ENCODE measurements at places on chromosomes 1 and 21. TPM values are rescaled to one million over a fixed set of nuclear protein-coding genes. Genes with fewer than 3 reads are reported as not detected.

The IL12RB2 gene
- total RNA-seq = 18.2 TPM

The KIRREL1 gene
- total RNA-seq = not detected

The ETV3L gene
- total RNA-seq = not detected

The SARS1 gene
- total RNA-seq = 106 TPM

The SPRR2E gene
- total RNA-seq = not detected

The SPAG17 gene
- not detected for total RNA-seq

GRCh38 chr1:95504321-95504720, 270.3 kb downstream of the RWDD3 start:
- DNase-seq = no peak
- H3K4me3 ChIP-seq = no peak overlapping the region

DNA sequence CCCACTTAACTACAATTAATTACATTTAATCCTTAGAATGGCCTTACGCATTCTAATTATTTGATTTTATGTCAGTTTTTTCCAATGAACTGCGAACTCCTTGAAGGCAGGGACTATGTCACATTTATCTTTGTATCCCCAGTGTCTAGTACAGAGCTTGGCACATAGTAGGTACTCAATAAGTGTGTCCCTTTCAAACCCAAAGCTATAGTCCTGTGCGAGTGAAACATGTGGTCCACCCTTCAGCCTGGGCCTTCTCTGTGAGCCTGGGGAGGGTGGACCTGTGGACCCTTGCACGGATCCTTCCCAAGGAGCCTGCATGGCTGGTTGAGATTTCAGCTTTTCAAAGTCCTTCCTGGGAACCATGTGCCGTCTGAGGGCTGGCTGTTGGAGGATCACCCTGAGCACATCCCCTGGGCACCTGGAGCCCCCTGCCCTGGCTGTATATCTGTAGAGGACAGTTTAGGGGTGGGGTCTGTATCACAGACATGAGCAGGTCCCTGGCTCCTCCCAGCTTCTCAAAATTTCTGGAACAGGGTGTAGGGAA, 103.1 kb downstream of the IER5 start:
- no peaks in the 10 kb centered on the region for H3K27me3 ChIP-seq
- H3K27ac ChIP-seq = no peak overlapping the region
- H3K4me1 ChIP-seq = peaks cover 9% of the 10 kb centered on the region
- DNase-seq = no peak
- H3K4me3 ChIP-seq = no peak overlapping the region
- no peaks in the 10 kb centered on the region for H3K36me3 ChIP-seq

- H3K4me3 ChIP-seq = peak overlapping the region; percentile 52
- DNase-seq = peak; percentile 62
- H3K36me3 ChIP-seq = no peaks in the 10 kb centered on the region
These were observed 1.5 kb downstream of the KCNC4 start for GRCh38 chr1:110211496-110212168.

DNA sequence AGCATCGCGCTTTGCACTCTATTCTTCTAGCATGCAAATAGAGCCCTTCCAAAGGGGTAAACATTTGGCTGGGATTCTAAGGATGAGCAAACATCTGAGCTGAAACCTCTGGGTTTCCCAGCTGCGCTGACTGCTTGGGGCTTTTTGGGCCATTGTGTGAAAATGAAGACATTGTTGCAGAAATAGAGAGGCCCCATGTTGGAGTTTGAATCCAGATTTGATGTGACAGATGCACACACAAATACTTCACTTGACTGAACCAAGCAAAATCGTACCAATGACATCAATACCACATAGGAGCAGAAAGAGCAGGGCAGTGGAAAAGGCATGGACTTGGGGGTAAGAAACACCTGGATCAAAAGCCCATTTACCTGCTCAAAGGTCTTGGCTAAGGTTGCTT, 144.6 kb upstream of the HMGB4 start:
- no peaks in the 10 kb centered on the region for H3K4me1 ChIP-seq
- H3K27ac ChIP-seq = no peak overlapping the region
- no peaks in the 10 kb centered on the region for H3K27me3 ChIP-seq
- H3K36me3 ChIP-seq = no peaks in the 10 kb centered on the region
- no peak for DNase-seq
- H3K4me3 ChIP-seq = no peak overlapping the region

- H3K36me3 ChIP-seq = no peaks in the 10 kb centered on the region
- no peak overlapping the region for H3K27ac ChIP-seq
- H3K27me3 ChIP-seq = no peaks in the 10 kb centered on the region
- no peak for DNase-seq
These were observed 18.5 kb downstream of the ARHGEF10L start for GRCh38 chr1:17557986-17558385.
